Parietal lobe (tissue), 2 donors: ENCODE measurements at places on chromosomes 4 and X. TPM values are rescaled to one million over a fixed set of nuclear protein-coding genes. Genes with fewer than 3 reads are reported as not detected.

Gene GAGE2A
- not detected for total RNA-seq

Gene TIGD4
- total RNA-seq, result 3.1 TPM

Gene CFAP299
- total RNA-seq, result 1.9 TPM

Gene ZNF630
- total RNA-seq, result 8.8 TPM

Gene TRIM61
- 1.6 TPM for total RNA-seq

Gene FRG2
- total RNA-seq, result not detected

Gene F8A3
- total RNA-seq, result 1.9 TPM

Gene RS1
- total RNA-seq, result not detected

Gene CWH43
- total RNA-seq, result not detected

Gene EXOC1L
- not detected for total RNA-seq

Gene CXorf65
- total RNA-seq, result not detected

Gene AMTN
- not detected for total RNA-seq

Gene CTAG1B
- not detected for total RNA-seq
